ENCODE measurements at places on chromosomes 16 and 17.
A peak's percentile ranks its signal among the peaks of the same experiment; 100 is the strongest.

DNA sequence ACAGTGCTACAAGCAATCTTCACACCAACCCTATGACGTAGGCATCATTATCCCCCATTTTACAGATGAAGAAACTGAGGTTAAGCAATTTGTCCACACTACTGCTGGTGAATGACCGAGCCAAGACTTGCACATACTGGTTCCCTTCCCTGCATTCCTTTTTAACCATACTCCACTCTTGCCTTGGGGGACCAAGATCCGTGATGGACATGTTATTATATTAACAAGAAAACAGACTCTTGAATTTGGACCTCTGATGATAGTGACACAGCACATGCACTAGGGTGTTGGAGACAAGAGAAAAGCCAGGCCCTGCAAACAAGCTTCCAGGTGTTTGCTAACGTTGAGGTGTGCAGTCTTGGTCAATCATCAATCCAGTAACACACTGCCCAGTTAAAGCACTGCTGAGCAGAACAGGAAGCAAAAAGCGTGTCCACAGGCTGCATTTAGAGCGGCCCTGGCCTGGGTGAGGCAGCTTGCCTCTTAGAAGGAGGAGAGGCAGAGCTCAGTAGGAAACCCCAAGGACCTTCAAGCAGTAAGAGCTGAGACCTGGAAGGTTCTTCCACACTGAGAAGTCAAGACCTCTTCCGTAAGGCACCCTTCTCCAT is 36.7 kb downstream of the HNF1B start:
- no peak for DNase-seq

DNA sequence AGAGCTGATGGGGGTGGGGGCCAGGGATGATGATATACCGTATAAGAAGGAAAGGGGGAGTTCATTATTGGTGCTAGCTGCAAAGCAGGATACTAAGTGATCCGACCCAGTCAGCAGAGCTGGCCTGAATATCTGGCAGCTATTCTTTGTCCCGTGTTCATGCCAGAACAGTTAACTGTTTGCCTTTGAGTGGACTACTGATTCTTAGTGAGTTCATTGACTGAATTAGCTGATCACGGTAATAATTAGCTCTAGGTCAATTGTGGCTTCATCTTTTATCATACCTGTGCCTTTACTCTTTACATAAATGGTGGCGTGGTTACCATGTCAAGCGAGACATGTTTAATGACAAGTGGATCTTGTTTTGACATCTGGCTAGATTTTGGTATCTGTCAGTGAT is 5.3 kb downstream of the KPNB1 start:
- no peak for DNase-seq

DNA sequence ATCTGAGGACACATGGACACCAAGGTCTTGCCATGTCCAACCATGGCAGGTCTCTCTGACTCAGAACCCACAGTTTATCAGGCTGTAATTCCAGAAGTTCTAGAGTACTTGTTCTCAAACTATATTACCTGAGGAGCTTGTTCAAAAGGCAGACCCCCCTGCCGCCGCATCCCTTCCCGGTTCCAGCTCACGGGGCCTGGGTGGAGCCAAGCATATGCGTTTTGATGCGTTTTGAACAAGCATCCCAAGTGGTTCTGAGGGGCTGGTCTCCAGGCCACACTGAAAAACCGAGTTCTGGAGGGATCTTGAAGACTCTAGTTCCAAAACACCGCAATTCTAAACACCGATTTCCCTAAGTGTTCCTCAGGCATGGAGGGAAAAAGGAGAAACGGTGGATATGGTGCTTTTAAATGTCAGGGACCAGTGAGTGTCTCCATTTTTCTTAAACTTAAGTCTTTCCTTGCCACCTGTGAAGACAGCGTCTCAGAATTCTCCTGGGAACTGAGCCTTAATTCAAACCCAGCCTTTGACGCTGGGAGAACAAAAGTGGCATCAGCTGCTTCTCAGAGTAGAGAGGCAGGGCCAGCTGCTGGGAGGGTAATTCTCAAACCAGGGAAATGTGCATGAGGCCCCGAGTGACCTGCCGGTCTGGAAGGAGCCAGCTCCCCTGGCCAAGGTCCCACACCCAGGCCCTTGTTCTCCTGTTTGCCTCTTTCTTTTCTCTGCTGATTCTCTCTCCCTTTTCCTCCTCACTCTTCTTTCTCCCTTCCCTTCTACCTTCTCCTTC is 84.4 kb upstream of the PLCG2 start:
- no peak for DNase-seq

DNA sequence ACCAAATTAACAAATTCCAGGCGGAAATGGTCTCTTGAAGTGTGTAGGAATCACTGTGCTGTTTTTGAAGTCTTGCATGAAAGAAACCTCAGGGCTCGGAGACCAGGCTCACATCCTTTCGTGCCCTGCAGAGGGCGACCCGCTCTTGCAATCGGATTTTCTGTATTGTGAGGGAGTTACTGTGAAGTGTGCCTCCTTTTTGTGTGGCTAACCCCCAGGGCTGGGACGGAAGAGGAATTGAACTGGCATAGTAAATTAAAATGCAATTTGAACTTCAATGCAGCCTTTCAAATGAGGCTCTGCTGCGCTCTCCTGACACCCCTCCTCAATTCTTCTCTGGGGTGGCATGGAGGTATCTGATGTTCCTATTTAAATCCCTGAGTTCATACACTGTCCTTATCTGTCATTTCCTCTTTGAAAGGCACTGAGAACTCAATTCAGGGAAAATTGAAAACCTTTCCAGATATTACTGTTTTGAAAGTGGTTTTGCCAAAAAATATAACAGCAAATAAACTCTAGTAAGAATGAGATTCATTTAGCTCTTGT is 51.5 kb upstream of the MGAT5B start:
- peak; percentile 61 for DNase-seq

GRCh38 chr17:58277107-58277801 is 3.5 kb downstream of the MPO start:
- DNase-seq: no peak

GRCh38 chr17:43683928-43684653 is 22.4 kb upstream of the MEOX1 start:
- no peak for DNase-seq

DNA sequence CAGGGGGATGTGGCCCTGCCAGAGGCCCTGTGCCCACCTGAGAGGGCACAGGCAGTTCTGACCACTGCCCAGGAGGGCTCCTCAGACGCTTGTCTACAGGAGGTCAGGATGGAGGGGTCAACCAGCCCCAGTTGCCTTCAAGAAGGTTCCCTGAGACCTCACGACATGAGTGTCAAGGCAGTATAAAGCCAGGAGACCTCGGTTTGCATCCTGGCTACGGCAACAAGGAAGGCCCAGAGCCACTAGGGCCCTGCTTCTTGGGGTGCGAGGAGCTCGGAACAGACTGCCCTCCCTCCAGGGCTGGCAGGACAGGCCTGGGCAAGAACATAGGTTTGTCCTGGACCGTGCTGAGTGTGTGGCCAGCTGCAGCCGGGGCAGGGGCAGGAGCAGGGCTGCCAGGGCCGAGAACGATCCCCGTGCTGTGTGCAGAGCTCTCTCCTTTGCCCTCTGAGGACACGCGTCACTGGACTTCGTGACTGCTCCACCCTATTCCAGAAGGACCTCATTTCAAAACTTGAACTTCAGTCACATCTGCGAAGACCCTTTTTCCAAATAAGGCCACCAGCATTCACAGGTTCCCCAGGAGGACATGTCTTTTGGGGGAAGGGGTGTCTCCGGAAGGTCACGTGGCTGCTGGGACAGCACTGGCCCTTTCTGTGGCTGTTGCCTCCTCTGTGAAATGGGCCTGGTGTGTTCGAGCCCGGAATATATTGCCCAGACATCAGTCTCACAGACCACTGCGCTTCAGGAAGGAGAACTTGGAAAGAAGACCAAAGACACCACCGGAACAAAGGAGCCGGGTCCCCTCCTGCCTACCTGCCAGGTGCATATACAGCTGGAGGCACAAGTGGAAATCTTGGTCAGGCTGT is 27.7 kb downstream of the SLC7A5 start:
- no peak for DNase-seq

GRCh38 chr17:27481327-27481726 is 25.1 kb downstream of the KSR1 start:
- no peak for DNase-seq

DNA sequence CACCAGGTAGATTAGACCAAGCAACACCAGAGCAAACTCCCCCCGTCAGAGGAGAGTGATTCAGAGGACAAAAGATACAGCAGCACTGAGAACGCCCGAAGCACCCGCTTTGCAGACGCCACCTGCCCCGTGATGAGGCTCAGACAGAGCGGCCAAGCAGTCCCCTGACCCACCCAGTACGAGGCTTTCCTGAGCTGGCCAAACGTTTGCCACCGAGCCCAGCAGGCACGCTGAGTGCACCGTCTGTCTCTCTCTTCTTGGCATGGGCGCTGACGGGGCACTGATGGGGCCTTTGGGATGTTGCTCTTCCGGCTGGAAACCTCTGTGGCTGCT is 19.4 kb upstream of the WDR45B start:
- no peak for DNase-seq

DNA sequence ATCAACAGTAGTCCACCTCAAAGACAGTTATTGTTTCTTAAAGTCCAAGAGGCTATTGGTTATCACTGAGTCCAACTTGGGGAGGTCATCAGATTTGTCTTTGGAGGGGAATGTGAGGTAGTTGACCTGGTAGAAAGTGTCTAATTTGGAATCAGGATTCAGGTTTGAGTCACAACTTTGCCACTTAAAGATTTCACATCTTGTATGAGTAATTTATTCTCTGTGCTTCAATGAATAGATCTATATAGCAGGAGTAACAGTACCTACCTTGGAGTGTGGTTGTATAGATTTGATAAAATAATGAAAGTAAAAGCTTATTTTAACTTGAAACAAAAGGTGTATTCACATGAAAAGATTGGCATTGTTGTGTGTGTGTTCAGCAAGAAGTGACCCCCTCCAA is 119.3 kb upstream of the TBX2 start:
- DNase-seq: no peak

DNA sequence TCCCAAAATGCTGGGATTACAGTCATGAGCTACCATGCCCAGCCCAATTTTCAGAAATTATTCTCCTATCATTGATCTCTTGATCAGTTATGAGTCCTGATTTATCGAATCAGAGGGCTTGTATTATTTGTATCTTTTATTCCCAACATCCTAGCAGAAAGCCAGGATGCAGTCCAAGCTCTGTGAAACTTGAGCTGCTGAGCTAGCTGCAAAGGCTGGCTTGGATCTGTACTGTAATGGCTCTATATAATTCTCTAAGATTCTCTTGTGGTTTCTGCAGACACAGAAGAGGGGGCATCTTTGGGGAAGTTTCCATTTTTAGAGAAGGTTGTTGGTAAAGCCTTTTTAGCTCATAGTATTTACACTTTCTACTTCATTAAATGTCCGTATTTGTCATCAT is 227.1 kb downstream of the MAP2K4 start:
- DNase-seq: no peak

- DNase-seq: peak; percentile 77
Measured at GRCh38 chr17:2392252-2393173, 8.3 kb downstream of the MNT start.

- DNase-seq: no peak
Measured at GRCh38 chr16:74742051-74742481, 32.6 kb downstream of the FA2H start.

DNA sequence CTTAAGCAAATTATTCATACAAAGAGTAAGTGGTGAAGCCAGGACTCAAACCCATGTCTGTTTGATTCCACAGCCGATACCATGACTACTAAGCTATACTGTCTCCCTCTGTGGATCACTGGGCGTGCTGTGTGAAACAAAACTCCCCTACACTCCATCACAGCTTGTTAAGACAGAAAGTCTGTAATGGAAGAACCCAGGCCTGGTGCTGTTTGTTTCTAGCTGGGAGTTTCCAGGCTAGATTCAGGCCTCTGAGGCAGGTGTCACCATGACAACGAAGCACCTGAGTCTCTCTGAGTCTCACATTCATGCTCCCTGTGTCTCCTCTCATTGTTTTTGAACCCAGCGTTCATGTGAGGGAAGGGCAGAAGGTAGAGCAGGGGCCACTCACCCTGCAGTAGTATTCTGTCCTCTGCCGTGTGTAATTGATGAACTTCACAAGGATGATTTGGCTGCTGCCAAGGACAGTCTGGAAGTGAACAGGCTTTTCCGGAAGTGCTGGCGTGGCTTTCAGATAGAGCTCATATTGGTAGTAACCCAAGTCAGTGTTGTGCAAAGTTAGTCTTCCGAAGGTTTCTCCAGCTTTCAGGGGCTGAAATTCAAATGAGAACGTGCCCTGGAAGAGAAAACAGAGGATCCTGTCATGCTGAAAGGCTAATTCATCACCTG is 8.6 kb upstream of the VAC14 start:
- DNase-seq: no peak

- no peak for DNase-seq
Measured at GRCh38 chr16:15464401-15465186, 30.2 kb downstream of the BMERB1 start.

GRCh38 chr17:78921437-78921971 is 3.7 kb downstream of the TIMP2 start:
- no peak for DNase-seq

DNA sequence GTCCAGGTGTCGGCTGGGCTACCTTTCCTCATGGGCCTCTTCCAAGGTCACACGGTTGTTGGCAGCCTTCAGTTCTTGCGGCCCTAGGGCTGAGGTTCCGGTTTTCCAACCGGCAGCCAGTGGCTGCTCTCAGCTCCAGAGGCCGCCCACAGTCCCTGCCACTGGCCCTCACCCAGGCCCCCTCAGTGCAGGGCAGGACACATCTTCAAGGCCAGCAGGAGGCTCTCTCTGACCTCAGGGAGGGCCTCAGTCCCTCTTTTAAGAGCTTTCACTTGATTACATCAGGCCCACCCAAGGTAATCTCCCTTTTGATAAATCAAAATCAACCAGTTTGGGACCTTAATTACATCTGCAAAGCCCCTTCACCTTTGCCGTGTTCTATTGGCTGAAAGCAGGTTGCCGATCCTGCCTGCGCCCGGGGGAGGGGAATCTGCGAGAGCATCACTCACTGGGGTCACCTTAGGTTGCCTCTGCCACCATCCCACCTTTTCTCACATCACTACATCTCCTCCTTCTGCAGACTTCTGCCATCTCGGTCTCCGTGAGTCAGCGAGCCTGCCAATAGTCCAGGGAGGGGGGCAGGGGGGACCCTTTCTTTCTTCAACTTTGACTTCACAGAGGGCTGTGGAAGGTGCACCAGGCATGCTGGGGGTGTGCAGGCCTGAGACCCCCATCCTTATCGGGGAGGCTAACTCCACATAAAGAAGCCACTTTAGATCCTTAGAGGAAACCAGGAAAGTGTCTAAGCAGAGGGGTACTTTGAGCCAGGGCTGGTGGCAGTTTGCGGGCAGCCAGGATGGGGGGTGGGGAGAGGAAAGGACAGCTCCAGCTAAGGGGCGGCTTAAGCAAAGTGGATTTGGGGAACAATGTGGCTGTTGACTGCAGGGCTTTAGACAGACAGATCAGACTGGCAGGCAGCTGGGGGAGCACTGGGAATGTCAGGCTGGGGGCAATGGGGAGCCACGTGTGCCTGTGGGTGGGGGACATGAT is 28.8 kb upstream of the NXPH3 start:
- no peak for DNase-seq

GRCh38 chr17:65723431-65724151 is 162.1 kb upstream of the AXIN2 start:
- no peak for DNase-seq

- DNase-seq: no peak
Measured at GRCh38 chr16:29821643-29822115, 1.4 kb downstream of the MVP start.

Measured in NCI-H774 (cell line).